Parietal lobe (tissue), 2 donors: ENCODE measurements at places on chromosomes 6 and 20. TPM values are rescaled to one million over a fixed set of nuclear protein-coding genes. Genes with fewer than 3 reads are reported as not detected.

The RGS17 gene
- total RNA-seq: 82.6 TPM

The TFAP2D gene
- not detected for total RNA-seq

The ZSCAN23 gene
- 36.3 TPM for total RNA-seq

The PNPLA1 gene
- total RNA-seq: not detected

The ABHD16B gene
- not detected for total RNA-seq

The PDCD2 gene
- 44.4 TPM for total RNA-seq

The TMC2 gene
- total RNA-seq: 7.5 TPM

The LY6G6F gene
- not detected for total RNA-seq

The HLA-DOB gene
- total RNA-seq: not detected

The MC3R gene
- not detected for total RNA-seq

The GPSM3 gene
- total RNA-seq: 0.63 TPM

The OR2H2 gene
- total RNA-seq: not detected

The RGL2 gene
- 22.8 TPM for total RNA-seq

The FILIP1 gene
- total RNA-seq: 2.2 TPM

The PHF3 gene
- 124 TPM for total RNA-seq

The LPA gene
- 2.5 TPM for total RNA-seq

The ULBP1 gene
- 1.9 TPM for total RNA-seq

The PGC gene
- total RNA-seq: not detected
